NCI-H226 (cell line): ENCODE measurements at places on chromosomes 5 and 9.

- no peak for DNase-seq
Measured at GRCh38 chr9:68730570-68731235, 25.7 kb downstream of the PIP5K1B start.

DNA sequence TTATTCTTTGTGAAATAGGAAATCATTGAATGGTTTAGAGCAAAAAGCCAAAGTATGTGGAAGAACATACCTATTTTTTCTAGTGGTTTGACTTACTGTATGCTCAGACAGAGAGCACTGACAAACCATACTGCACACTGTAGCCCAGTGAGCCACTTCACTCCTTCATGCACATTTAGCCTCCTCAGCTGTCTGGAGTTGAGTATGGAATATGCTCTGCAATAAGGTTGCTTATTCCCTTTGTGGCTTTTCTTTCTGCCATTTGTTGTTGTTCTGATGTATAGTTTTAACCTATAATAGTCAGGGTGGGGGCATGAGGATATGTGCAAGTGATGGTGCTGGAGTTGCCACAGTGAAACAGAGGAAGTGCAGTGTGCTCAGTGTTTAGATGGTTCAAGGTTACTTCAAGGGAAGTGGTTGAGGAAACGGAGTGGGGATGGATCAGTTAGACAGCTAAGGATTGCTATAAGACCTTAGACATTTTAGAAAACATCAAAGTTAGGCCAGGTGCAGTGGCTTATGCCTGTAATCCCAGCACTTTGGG lies 100.7 kb downstream of the CDC42SE2 start:
- DNase-seq: no peak

DNA sequence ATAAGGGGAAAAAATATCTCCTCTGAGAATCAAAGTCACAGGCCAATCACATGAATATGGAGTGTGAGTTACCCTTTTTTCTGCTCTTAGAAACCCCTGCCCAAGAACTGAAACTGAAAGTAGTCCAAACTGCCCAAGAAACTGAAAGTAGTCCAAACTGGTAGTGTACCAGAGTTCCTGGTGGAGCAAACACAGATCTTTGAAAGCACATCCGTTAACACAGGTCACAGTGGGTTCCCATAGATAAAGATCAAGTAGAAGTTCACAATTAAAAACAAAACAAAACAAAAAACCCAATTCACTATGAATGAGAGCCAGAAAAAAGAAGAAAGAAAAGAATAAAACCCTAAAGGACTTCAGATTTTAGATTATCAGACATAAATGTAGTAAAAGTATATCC lies 332.4 kb upstream of the EFNA5 start:
- peak; percentile 29 for DNase-seq

DNA sequence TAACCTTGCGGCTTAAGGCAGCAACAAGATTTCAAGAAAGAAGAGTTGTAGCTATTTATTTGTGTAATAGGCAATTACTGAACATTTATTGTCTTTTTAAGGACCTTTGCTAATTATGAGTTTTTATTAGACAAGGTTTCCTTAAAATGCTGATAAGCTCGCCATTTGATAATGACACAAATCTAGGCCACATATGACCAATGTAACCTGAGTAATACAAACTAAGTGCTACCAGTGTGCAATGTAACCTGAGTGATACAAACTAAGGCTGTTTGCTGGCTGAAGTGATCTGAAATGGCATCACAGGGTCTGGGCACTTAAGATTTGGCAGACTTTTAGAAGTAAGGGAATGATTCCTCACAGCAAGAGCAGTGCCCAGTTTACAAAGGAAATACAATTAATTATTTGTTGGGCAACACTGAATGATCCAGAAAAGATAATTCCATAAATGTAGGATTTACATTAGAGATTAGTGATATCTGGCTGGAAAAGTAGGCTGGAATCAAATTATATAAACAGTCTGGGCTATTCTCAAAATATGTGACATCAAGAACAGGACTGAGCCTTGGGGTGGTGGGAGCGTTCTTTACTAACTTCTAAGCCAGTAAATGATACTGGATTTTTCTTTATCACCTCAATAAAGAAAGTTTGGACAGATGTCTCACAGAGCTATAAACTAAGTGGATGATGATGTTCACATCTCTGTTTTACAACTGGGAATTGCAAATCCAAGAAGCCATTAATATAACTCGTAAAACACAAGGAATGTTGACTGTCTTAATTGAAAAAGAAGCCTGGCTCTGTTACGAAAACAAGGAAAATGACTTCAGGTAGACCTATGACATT lies 54.8 kb downstream of the MRPS27 start:
- no peak for DNase-seq

DNA sequence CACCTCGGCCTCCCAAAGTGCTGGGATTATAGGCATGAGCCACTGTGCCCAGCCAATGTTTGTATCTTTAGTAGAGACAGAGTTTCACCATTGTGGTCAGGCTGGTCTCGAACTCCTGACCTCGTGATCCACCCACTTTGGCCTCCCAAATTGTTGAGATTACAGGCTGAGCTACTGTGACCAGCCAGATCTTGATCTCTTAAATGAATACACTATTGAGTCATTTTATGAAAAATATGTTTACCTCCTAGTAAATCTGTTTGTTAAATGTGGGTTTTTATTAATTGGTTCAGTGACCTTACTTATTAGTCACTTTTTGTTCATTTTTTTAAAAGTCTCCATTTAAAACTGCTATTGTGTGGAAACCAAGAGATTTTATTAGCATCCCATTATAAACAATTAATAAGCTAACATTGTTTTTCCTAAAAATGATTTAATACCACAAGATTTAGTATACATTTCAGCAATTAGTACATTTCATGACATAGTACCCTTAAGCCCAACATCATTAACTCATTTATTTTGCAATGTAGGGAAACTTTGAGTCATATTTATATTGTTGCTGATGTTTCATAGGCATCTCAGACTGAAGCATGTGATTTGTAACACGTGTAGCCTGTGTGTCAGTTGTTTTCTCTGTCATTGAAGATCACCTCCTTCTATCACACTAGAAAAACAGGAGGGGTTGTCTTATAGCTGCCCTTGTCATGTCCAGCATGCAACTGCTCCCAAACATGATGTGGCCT lies 261.2 kb downstream of the TAF11L14 start:
- no peak for DNase-seq

DNA sequence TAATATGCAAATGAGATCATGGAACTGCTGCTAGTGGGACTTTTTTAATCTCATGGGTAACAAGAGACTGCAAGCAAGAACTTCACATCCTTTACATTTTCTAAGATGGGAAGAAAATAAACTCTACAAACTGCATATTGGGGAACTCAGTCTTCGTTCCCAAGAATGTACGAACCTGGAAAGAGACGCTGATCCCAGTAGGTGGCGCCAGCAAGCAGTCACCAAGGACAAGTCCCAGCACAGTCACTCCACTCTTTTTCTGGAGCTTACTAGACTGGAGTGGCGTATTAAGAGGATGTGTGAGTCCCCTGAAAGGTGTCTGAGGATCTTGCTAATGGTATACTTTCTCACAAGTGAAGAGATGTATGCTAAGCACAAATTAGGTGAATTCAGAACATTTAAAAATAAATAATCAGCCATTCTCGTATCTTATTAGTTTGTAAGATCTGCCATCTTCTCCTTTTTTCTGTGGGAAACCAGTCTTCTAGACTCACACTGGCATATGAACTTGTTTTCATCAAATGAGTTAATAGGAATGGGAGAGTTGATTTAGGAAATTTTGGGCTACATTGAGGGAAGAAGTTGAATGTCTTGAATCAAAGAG lies 16.0 kb upstream of the PUM3 start:
- peak; percentile 23 for DNase-seq

DNA sequence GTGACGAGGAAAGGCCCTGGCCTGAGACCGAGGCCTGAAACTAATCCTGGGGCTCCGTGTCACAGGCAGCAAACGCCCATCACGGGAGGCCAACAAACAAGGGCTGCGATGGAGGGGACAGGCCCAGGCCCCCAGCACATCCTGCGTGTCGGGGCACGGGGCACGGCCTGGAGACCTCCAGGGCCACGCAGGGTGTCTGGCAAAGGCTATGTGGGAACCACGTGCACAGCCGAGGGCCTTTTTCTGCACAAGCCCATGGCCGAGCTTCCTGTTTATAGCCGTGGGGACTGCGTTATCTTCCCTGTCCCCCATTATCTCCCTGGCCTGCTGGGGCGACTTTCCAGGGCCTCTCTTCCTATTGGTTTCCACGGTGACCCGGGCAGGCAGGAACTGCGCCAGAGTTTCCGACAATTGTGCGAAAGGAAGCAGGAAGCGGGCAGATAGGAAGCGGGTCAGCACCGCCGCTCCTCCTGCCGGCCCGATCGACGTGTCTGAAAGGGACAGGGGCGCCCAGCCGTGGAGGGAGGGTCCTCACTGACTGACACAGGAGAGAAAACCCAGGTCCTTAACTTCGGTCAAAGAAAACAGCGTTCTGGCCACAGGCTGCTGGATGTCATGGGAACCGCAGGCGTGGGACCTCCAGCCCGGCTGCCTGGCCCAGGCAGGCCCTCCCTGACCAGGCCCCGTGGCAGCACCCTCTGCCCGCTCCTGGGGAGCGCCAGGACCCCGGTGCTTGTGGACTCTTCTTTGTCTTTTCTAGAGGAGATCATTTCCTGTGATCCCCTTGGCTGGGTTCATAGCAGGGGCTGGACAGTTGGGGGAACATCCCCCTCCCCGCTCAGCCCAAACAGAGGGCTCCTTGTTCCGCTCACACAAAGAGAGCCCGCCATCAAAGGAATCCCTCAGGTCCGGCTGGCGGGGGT lies 29.1 kb upstream of the SEC16A start:
- no peak for DNase-seq

DNA sequence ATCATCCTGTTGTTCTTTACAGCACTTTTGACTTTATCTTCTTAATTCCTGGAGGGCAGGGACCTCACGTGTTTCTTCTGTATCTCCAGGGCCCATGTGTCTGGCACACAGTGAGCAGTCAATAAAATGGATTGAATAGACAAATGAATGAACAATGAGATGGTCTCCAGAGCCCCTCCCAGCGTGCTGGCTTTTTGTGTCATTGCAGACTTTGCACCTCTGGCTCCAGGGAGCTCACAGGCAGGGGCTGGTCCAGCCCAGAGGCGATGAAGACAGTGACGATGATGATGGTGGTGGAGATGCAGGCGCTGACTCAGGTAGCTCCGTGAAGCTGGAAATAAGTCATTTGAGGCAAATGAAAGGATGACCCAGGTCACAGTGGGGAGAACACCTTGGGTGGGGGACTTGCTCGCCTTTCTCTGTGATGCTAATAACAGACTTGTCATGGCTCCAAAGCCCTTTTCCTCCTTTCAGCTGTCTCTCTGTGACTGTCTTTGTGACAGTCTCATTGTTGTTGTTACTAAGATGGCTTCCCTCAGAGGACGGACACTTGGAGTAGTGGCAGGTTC lies 30.4 kb upstream of the FABP6 start:
- DNase-seq: no peak

DNA sequence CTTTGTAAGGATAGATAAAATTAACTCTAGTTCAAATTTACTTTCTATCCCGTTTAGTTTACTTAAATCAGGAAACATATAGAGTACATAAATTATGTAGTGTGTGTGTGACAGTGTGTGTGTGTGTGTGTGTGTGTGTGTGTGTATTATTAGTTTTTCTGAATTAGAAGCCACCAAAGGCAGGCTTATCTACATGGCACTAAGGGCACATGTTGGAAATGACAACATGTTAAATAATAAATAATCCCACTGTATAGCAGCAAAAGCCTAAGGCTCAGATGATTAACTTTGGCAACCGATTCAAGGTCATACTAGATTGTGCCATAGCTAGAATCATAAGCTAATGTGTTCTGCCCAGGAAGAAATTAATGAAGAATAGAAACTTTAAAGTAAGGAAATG lies 54.6 kb downstream of the MEGF9 start:
- DNase-seq: no peak

- no peak for DNase-seq
Measured at GRCh38 chr5:139383993-139384590, 995 bp upstream of the SLC23A1 start.

GRCh38 chr9:132014218-132014805 lies 65.4 kb downstream of the MED27 start:
- no peak for DNase-seq

DNA sequence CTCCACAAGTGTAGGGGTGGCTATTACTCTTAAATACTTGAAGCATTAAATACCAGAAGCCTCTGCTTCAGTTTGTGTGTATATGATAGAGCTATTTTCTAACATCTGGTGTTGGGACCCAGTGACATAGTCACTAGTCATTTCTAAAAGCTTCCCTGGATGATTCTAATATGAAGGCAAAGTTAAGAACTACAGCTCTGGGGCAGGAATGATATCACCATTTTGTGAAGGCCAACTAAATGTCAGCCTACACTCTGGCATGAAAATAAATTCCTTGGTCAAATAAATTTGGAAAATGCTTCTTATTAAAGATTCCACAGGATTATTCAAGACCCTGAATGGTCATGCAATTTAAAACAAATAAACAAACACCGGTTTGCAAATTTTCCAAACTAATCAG lies 197.7 kb downstream of the PLK2 start:
- no peak for DNase-seq

GRCh38 chr5:63613442-63613841 lies 348.8 kb downstream of the HTR1A start:
- DNase-seq: no peak

DNA sequence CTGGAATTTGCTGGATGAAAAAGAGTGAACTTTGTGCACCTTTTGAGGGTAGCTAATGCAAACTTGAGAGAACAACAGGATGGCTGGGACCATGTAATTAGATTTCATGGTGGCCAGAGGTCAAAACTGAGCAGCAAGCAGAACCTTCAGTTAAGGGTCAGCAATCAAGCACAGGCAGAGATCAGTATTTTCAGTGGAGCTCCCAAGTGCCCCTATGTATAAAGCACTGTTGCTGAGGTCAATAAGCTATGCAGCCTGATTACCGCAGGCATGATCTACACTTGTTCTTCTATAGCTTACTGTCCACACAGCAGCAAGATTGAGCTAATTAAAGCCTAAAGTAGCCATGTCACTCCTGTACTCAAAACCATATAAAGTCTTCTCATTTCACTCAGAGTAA lies 62.1 kb upstream of the TMC1 start:
- no peak for DNase-seq

DNA sequence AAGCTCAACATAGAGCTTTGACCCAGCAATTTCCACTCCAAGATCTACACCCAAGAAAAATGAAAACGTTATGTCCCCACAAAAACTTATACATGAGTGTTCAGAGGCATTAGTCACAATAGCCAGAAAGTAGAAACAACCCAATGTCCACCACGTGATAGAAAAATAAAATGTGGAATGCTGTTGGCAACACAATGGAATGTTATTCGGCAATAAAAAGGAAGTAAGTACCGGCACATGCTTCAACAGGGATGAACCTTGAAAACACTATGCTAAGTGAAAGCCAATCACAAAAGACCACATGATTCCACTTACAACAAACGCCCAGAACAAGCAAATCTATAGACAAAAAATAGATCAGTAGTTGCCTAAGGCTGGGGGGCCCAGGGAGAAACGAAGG lies 6.0 kb downstream of the UBQLN1 start:
- DNase-seq: peak; percentile 76

- DNase-seq: no peak
Measured at GRCh38 chr9:17588395-17588794, 9.5 kb downstream of the SH3GL2 start.

- DNase-seq: no peak
Measured at GRCh38 chr9:2502760-2503159, 118.8 kb upstream of the VLDLR start.
